ENCODE measurements at places on chromosomes 5 and 9.

- no peak for DNase-seq
Observed at GRCh38 chr5:96855031-96855872, 21.0 kb upstream of the ERAP2 start.

DNA sequence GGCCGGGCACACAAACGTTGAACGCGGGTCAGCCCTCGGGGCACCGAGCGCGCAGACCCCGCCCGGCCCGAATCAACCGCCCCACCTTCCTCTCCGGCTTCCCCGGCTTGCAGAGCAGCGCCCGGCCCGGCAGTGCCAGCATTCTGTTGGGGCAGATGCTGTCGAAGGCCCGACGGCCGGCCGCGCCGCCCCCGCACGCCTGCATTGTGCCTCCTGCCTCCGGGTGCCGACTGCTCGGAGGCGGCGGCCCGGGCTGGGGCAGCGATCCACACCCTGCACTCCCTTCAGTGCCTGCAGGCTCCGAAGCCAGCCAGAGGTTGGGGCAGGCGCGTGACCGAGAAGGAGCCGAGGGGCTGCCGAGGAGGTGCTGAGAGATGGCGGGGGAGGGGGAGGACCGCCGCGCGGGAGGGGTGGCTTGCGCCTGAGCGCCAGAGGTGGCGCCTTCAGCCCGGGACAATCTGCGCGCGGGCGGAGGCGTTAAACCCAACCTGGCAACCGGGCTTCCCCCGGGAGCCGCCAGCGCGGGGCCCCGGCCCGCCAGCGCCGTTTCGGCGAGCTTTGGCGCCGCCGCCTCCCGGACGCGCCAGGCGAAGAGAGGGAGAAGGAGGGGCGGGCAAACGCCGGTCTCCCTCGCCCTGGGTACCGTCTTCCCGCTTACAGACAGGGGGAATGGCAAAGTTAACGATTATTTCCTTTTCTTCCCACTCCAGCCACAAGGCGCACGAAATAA lies at the start of gene MCIDAS:
Gene MCIDAS (minus strand): TSS at position 382 of the 730 bp plus-strand sequence. CDS start 177 bp downstream, at position 205.
- peak; percentile 15 for DNase-seq

GRCh38 chr9:88808019-88808656 lies 183.1 kb upstream of the S1PR3 start:
- no peak for DNase-seq

- DNase-seq, result no peak
Observed at GRCh38 chr9:137030538-137031527, 1.1 kb downstream of the FUT7 start.

DNA sequence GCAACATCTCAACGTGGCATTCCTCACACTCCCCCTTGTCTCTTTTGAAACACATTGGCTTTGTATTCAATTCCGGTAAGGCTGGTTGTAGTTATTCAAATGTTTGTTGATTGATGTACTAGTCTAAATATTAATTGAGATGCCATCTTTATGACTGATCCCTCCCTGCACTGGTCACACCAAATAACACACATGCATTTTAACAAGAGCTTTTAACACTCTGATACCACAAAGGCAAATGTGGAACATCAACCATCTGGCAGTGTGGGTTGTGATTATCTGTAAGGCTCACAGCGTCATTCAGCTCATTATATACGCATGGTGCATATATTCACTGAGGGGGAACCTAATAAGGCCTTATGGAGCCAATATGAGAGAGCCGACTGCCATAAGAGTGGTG lies 305.0 kb downstream of the TENT4A start:
- peak; percentile 88 for DNase-seq

- no peak for DNase-seq
Observed at GRCh38 chr9:73067074-73067473, 84.6 kb upstream of the ANXA1 start.

GRCh38 chr5:110414360-110414759 lies 312.1 kb downstream of the TMEM232 start:
- DNase-seq, result peak; percentile 44

DNA sequence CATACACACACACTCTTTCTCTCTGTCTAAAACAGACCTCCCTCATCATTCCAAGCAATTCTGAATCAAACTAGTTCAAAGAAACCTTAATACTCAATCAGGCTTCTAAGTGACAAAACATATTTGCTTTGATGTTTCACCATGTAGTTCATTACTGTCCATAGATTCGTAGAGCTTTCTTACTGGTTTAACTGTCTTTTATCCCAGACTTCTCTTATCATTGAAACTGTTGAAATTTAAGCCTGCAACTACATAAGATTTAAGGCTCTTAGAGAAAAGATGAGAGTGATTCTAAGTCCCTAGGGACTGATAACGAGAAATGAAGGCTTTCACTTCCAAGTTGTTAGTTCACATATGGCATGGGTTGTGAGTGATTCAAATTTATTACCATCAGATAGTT lies 11.0 kb upstream of the PLAC8L1 start:
- no peak for DNase-seq

DNA sequence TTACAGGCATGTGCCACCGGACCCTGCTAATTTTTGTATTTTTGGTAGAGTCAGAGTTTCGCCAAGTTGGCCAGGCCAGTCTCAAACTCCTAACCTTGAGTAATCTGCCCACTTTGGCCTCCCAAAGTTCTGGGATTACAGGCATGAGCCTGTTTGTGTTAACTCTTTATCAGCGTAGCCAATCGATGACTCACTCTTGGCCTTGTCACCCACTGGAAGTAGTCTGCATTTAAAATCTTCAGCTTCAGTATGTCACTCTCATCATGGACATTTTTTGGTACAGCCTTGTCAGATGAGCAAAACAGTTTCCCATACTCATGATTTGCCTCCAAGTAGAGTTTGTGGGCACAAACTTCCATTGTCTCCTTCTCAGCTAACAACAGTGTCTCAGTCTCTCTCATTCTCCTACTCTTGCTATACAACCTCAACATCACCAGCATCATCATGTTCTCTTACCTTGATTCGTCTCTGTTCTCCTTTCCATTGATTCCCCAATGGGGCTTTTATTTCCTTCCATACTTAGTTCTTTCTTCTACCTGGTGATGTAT lies 22.5 kb downstream of the MUSK start:
- no peak for DNase-seq

GRCh38 chr5:1103093-1103492 lies 8.8 kb downstream of the SLC12A7 start:
- no peak for DNase-seq

DNA sequence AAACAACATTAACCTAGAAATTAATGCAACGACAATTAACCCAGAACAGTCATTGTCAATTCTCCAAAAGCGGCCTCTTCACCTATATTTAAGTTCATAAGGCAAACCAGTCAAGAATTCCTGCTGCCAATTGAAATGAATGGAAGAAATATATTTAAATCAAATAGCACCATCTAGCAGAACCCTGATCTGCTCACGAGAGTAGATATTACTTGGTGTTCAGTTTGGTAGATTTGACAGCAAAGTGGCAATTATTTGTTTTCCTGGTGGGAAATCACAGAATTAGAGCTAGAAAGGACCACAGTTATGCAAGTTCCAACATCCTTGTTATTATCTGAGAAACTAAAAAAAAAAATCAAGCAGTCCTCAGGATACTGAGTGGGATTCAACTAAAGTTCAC lies 2.3 kb downstream of the SSBP2 start:
- DNase-seq, result no peak

GRCh38 chr9:121023064-121023463 lies 27.0 kb downstream of the C5 start:
- no peak for DNase-seq

- DNase-seq, result no peak
Observed at GRCh38 chr5:369151-369868, 47.8 kb downstream of the AHRR start.

GRCh38 chr5:76337953-76338451 lies 65.1 kb upstream of the IQGAP2 start:
- DNase-seq, result no peak

- no peak for DNase-seq
Observed at GRCh38 chr5:79512471-79513307, 1.2 kb downstream of the HOMER1 start.

GRCh38 chr5:50623666-50624065 lies 42.8 kb upstream of the PARP8 start:
- DNase-seq, result no peak

- DNase-seq, result no peak
Observed at GRCh38 chr5:129661366-129662035, 86.4 kb upstream of the MINAR2 start.

GRCh38 chr9:111287127-111287526 lies 42.9 kb downstream of the OR2K2 start:
- DNase-seq, result no peak

- no peak for DNase-seq
Observed at GRCh38 chr9:111762556-111762955, 32.2 kb downstream of the SHOC1 start.

- DNase-seq, result no peak
Observed at GRCh38 chr9:69996967-69997366, 46.7 kb upstream of the MAMDC2 start.

DNA sequence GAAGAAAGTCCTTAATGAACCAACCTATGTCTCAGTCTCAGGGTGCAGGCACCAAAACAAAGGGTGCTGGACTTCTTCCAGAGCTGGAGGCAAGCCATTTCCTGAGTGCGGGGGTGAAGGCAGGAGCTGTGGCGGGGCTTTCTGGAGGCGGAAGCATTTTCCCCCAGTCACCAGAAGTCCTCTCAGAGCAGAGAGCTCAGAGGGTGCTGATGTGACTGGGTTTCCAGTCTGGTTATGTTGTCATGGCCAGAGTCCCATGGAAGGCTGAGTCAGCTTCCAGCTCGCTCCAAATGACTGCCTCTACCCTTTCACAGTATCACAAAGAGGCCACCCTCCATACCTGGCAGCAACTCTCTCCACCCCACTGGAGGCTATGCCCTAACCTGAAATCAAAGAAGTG lies 86.0 kb downstream of the TRPC7 start:
- DNase-seq, result no peak

- no peak for DNase-seq
Observed at GRCh38 chr5:109034306-109034705, 286.6 kb downstream of the FER start.

- no peak for DNase-seq
Observed at GRCh38 chr5:148615644-148616275, 38.6 kb downstream of the HTR4 start.

DNA sequence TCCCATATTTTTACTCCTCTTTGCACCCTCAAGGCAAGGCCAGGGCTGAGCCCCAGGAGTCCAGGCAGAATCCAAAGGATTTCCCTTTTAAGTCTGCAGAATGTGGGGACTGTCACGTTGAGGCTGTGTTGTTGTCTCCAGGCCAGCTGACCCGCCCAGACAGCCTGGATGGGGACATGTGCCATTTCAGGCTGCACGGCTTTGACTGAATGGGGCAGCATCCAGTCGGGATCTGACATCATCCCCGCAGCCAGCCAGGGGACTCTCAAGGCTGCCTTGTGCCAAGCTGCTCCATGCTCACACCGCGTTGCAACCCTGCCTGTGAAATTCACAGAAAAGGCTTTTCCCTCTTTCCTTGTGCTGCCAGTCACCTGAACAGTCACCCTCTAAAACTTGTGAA lies 2.2 kb upstream of the ZNF366 start:
- no peak for DNase-seq

DNA sequence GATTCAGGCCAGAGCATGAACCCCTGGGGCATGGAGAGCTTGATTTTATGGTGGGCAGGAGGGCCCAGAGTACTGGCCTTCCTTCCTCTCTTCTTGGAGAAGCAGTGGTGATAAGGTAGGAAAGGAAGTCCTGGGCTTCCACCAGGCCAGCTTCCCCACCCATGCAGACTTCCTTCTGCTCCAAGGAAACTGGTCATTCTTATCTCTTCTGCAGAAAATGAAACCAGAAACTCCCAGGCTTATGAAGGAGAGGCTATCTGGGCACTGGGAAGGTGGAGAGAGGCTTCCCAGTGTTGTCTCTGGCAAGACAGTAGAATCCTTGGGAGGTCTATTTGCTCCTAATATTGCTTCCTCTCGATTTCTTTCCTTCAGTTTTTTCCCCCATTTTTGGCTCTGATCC lies 110.5 kb upstream of the EQTN start:
- no peak for DNase-seq

GRCh38 chr9:117134826-117135500 lies 279.9 kb downstream of the ASTN2 start:
- no peak for DNase-seq

DNA sequence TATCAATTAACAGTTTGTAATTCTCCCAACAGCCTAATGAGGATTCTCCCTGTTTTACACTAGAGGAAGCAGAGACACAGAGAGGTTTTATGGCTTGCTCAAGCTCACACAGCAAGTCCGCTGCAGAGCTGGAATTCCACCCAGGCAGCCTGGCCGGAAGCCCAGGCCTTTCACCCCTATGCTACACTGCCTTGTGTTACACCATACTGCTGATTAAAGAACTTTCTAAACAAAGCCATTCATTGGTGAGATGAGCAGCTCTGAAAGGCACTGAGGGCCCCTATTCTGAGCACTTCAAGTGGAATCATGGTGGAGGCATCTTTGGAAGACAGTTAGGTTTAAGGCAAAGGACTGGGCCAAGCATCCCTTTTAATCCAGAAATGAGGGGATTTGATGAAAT lies 14.7 kb upstream of the LARP1 start:
- DNase-seq, result peak; percentile 51

- no peak for DNase-seq
Observed at GRCh38 chr5:36724467-36725332, 118.3 kb downstream of the SLC1A3 start.

DNA sequence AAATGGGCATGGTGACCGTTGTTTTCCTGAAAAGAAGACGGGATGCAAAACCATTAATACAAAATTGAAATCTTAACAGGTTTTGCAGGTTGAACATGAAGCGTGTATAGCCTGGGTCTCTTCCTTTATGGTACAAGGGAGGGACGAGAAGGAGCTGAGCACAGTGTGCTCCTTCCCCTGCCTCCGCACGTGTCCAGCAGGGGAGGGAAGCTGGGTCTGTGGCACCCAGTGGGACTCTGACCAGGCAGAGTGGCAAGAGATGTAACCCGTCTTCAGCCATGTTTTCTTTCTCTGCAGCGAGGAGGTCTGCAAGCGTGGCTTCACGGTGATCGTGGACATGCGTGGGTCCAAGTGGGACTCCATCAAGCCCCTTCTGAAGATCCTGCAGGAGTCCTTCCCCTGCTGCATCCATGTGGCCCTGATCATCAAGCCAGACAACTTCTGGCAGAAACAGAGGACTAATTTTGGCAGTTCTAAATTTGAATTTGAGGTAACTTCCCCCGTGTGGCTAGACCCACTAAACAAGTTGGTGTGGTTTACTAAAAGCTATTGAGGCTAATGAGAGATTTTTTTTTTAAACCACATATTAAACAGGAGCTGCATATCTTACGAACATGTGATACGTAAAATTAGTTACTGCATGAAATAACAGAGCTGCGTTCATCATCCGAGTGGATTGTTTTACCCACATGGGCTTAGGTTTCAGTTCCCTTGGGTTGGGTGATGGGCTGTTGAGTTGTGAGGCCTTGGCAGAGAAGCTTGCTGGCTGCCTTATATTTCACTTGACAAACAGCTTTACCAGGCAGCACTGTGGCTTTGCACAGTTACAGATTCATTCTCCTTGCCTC lies 143.7 kb downstream of the TRIO start:
- no peak for DNase-seq

- DNase-seq, result no peak
Observed at GRCh38 chr9:132883349-132884294, 4.9 kb downstream of the SPACA9 start.

GRCh38 chr9:135105938-135106491 lies 18.5 kb downstream of the OLFM1 start:
- no peak for DNase-seq

GRCh38 chr5:173765029-173765644 lies 123.0 kb upstream of the CPEB4 start:
- DNase-seq, result no peak

- DNase-seq, result no peak
Observed at GRCh38 chr5:127867022-127867783, 164.0 kb downstream of the CCDC192 start.
